ENCODE measurements at places on chromosomes 11 and 22.
A peak's percentile ranks its signal among the peaks of the same experiment; 100 is the strongest.

DNA sequence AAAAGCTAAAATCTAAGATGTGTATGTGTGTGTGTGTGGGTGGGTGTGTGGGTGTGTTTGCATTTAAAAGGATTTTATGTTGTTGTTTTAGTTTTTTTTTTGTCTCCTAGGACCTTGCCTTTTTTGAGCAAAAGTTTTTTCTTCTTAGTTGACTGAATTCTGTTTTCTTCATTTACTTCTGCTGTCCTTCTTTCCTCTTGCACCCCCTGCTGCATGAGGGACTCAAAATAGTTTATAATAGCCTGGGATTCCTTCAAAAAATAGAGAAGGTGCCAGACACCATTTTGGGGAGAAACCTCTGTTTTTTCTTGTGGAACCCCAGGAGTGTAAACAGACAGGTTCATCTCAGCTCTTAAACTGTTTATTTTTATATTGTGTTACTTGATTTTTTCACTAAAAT is 817.7 kb downstream of the TBC1D22A start:
- no peak for DNase-seq

DNA sequence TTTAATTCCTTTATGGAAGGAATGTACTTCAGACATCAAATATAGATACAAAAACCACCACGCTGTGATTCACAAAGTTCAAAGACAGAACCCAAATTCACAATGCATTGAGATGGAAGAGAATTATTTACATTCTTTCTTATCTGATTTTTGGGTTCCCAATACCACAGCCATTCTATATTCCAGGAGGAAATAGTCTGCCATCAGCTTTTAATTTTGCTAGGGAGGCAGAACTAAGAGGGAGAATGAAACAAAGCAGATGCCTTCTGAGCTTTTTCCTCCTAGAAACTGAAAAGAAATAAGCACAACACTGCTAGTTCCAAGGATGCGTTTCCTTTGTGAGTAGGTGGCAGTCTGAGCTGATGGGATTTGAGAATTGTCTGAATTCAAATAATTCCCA is 283.0 kb upstream of the NARS2 start:
- no peak for DNase-seq

DNA sequence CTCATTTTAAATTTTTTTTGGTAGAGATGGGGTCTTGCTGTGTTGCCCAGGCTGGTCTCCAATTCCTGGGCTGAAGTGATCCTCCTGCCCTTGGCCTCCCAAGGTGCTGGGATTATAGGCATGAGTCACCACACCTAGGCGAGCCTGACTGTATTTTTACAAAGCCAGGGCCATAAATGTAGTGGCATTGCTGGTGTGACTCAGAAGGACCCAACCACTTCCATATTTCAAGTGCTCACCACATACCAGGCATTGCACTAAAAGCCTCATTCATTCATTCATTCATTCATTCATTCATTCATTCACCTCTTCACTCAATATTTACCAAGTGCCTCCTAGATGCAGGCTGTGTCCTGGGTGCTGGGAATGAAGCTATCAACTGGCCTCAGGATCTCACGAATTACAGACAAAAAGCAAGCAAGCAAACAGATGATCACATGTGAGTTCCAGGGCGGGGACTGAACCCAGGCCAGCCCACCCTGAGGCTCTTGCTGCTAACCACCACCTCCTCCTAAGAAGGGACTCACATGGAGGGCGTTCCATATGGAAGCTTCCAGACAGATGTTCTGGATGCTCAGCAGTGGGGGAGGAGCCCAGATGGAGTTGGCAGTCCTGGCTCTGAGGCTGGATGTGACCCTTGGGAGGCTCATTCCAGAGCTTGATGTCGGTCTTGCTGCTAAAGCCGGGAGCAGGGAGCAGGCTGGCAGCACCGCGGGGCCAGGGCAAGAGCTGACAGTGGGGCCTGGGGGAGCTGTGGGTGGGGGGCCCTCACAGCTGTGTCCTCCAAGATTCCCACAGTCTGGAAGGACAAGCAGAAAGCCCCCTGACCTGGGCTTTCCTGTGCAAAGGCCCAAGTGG is 158.8 kb downstream of the CTTN start:
- no peak for DNase-seq

DNA sequence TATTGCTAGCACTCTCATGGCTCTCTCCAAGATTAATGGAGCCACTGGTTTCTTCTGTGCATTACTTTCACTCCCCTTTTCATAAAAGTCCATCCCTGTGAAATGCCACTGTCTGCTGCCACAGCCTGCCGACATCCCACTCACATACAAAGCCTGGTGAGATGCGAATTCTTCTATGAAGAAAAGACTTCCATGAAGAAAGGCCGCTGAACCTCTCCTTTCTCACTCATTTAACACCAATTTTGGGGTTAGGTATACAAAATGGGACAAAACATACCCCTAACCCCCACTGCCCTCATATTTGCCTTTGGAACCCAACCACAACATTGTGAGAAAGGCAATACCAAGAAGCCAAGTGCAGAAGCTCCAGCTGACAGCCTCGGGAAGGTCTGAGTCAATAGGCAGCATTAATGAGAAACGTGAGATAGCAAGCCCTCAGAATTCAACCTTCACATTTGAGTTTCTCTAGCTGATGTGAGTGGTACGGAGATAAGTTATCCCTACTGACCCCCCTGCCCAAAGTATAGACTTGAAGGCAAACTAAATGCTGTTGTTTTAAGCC is 156.4 kb downstream of the ATG16L2 start:
- DNase-seq: no peak

- DNase-seq: peak; percentile 62
Measured at GRCh38 chr11:119592642-119593041, 136.4 kb downstream of the NECTIN1 start.

DNA sequence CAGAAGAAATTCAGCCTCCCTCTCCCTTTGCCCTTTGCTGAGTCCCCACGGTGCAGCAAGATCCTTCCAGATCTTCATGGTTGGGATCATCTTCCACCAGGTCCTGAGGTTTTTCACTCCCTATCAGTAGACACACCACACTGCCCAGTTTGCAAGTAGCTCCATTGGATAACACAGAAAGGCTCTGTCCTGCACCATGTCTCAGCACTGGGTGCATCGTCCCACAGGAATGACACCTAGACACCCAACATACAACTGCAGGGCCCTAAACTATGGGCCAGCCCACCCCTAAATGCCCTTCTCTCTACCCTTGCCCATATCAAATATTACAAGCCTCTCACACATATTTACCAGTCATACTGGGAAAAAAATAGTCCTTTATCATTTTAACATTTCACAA is 9.4 kb downstream of the KLHL22 start:
- no peak for DNase-seq

GRCh38 chr11:107856180-107856980 is 2.2 kb downstream of the SLC35F2 start:
- no peak for DNase-seq

DNA sequence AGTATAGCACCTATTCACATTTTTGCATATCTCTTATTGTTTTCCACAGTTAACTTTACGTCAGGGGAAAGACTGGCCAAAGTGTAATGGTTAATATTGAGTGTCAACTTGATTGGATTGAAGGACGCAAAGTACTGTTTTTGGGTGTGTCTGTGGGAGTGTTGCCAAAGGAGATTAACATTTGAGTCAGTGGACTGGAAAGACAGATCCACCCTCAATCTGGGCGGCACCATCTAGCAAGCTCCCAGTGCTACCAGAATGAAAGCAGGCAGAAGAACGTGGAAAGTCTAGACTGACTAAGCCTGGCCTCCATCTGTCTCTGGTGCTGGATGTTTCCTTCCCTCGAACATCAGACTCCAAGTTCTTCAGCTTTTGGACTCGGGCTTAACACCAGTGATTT is 1900.7 kb upstream of the RAG2 start:
- DNase-seq: no peak

DNA sequence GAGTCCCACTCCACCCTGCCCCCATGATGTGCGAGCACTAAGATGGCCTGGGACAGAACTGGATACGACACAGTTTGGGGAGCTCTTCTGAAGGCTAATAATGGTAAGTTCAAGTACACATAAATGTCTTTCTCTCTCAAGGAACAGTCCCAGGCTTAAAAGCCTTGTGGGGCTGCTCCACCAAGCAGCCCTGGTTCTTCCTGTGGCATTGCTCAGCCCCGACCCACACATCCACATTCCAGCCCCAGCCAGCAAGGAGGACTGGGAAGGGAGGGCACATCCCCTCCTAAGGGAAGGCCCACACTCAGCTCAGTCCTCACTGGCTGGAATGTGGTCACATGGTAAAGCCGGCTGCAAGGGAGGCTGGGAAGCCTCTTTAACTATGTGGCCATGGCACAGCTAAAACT is 13.3 kb upstream of the MB start:
- DNase-seq: peak; percentile 34

- DNase-seq: no peak
Measured at GRCh38 chr11:114889594-114890011, 211.3 kb downstream of the NXPE2 start.

GRCh38 chr11:34068111-34068510 is 16.6 kb downstream of the CAPRIN1 start:
- peak; percentile 7 for DNase-seq

GRCh38 chr22:24161485-24161884 is 19.8 kb upstream of the SUSD2 start:
- DNase-seq: no peak

DNA sequence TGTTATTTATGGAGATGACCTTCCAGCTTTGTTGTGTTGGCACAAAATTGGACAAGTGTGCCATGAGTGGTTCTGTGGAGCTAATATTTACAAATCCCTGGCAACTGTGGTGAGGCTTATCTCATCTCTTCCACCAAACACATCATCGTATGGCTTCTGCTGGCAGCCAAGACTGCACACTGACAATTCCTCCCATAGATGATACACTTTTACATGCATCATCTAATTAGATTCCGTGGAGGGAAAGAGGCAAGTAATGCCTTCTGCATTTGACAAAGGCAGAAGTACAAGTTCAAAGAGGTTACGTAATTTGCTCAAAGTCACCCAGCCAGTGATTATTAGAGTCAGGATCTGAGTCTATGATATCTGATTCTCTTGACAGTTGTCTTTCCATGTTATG is 62.7 kb upstream of the KIRREL3 start:
- DNase-seq: no peak

- no peak for DNase-seq
Measured at GRCh38 chr11:77121096-77121640, 6.9 kb upstream of the MYO7A start.

- no peak for DNase-seq
Measured at GRCh38 chr22:30731658-30732057, 37.0 kb downstream of the OSBP2 start.

DNA sequence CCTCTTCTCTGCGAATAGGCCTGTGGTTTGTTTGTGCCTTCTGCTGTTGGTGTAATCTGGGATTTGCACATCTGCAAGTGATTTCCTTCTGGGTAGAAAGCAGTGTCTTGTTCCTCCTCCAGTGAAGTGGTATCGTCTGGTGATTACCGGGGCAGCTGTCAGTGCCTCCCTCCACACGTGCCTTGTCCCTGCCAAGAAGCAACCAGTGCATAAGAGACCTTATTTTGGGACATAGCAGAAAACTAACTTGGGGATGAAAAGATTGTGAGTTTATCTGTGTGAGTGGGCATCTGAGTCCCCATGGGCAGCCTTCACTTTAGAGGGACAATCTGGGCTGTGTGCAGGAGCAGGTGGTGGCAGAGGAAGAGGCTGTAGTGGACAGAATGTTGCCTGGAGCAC is 71.5 kb upstream of the SORL1-AS1 start:
- peak; percentile 35 for DNase-seq

- DNase-seq: no peak
Measured at GRCh38 chr11:75403983-75404658, 4.8 kb downstream of the RPS3 start.

GRCh38 chr11:74437441-74438042 is 29.8 kb downstream of the KCNE3 start:
- no peak for DNase-seq

- peak; percentile 40 for DNase-seq
Measured at GRCh38 chr11:2569321-2569721, 124.5 kb downstream of the KCNQ1 start.

- DNase-seq: no peak
Measured at GRCh38 chr11:60918251-60918938, 4.4 kb downstream of the TMEM109 start.

DNA sequence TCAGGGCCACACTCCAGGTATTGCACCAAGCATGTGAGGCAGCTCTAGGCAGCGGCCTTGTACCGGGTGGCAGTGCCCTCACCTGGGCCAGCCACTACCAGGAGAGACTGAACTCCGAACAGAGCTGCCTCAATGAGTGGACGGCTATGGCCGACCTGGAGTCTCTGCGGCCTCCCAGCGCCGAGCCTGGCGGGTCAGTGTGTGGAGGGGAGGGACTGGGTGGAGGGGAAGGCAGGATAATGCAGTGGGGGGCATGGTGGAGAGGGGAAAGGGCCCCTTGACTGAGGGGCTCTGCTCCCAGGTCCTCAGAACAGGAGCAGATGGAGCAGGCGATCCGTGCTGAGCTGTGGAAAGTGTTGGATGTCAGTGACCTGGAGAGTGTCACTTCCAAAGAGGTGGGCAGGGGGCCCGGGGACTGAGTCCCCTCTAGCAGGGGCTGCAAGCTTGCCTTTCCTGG is 4.2 kb downstream of the SSH3 start:
- no peak for DNase-seq

- DNase-seq: peak; percentile 76
Measured at GRCh38 chr22:31148953-31149627, 8.8 kb upstream of the PLA2G3 start.

DNA sequence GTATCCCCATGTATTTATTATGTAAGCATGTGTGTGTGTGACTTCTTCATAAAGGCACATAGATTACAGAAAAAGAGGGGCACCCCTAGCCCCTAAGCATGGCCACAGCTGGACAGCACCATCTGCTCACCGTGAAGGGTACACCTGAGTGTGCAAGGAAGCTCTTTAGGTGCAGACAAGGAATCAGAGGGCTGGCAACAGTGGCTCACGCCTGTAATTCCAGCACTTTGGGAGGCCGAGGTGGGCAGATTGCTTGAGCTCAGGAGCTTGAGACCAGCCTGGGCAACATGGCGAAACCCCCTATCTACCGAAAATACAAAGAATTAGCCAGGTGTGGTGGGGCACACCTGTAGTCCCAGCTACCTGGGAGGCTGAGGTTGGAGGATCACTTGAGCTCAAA is 56.3 kb downstream of the DGCR2 start:
- no peak for DNase-seq

DNA sequence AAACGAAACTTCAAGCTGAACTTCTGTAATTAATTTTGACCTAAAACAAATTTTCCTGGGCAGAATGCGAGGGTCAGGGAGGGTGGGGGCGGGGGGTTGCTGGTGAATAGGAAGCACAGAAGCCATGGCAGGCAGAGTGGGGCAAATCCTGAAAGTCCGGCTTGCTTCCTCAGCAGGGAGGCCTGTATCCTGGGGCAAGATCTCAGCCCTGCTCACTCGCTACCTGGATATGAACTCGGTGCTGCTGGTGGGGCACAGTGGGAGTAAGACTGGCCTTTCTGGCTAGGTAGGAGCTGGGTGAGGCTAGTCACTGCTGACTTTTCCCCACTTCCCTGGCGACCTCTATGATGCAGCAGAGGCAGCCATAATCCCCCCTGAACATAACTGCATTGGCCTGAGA is 168.9 kb upstream of the CHORDC1 start:
- DNase-seq: no peak

- no peak for DNase-seq
Measured at GRCh38 chr11:120878781-120879180, 145.1 kb upstream of the TBCEL start.

- peak; percentile 14 for DNase-seq
Measured at GRCh38 chr11:27390318-27391295, 27.6 kb upstream of the CCDC34 start.
